ENCODE measurements at places on chromosomes 4 and X.
A peak's percentile ranks its signal among the peaks of the same experiment; 100 is the strongest.

GRCh38 chrX:132568291-132568690 lies 79.5 kb upstream of the MBNL3 start:
- DNase-seq = no peak

GRCh38 chr4:28654618-28655017 lies 1794.0 kb downstream of the STIM2 start:
- no peak for DNase-seq

DNA sequence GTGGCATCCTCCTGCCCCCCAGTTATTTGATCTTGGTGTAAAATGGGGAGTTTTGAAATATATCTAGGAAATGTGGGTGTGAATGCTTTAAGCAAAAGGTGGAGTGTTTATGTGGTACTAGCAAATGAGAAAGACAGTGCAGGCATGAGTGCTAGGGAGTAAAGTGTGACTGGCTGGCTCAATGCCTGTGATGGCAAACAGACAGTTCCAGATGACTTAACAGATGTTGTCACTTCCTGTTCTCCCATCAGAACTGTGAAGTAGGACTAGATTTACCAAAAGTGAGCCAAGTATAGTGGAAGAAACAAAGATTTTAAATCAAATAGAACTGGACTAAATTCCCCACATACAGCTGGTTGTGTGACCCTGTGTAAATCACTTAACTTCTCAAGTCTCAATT lies 8.4 kb upstream of the AMOT start:
- DNase-seq = no peak

DNA sequence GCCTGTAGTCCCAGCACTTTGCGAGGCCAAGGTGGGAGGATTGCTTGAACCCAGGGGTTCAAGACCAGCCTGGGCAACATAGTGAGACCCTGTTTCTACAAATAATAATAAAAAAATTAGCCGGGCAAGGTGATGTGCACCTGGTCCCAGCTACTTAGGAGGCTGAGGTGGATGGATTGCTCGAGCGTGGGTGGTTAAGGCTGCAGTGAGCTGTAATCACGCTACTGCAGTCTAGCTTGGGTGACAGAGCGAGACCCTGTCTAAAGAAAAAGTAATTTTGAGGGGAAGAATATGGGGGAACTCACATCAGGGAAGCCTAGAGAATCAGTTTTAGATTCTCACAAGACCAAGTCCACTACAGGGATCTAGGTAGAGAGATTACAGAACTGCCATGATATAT lies 28.9 kb upstream of the LCORL start:
- no peak for DNase-seq

DNA sequence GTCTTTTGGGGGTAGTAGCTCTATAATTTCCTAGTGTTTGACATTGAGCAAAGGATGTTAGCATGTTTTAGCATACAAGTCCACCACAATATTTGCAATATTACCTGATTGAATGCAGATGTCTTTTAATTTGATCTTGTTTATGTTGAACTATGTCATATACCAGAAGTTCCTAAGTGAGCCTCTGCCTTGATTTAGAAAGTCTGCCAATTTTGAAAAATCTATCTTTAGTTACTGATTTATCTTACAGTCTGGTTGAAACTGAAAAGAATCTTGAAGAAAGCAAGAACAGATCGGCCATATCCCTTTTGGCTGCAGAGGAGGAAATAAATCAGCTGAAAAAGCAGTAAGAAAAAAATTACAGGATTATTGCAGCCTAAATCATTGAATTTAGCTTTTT lies 18.5 kb downstream of the SPATA18 start:
- DNase-seq = no peak

GRCh38 chrX:41082783-41083182 lies 2.5 kb upstream of the USP9X start:
- DNase-seq = no peak

DNA sequence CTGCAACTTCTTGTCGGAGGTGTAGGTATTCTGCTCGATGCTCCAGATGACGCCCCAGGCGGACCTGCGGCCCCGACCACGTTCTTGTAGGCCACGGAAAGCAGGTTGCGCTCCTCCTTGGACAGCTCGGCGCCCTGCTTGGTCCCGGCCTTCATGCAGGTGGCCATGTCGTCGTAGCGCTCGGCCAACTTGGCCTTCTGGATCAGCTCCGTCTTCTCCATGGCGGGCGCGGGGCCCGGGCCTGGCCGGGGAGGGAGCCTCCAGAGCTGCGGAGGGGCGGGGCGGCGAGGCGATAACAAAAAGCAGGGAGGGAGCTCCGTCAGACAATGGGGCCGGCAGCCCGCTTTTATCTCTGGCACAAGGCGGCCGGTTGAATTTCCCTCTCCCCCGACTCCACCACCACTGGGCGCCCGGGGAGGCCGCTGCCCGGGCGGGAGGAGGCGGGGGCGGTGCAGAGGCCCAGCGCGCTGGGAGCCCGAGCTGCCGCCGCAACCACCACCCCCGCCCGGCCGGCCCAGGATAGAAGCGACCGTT lies 28.3 kb upstream of the DRP2 start:
- DNase-seq = peak; percentile 65

DNA sequence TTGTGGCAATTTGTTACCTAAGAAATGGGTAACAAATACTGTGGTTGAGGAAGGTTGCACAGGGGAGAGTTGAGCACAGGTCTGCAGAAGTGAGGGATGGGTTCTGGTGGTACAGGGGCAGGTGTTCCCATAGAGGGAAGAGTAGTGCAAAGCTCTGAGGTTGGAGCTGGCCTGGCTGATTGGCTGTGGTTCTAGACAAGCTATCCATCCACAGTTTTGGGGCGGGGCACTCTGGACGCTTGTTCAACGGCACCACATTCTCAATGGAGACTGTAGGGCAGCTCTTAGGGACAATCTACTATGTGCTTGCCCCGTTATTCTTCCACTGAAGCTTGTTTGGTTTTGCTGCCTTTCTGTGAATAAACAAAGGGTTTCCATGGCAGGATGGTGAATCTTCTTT lies 35.4 kb downstream of the NAT8L start:
- DNase-seq = no peak

DNA sequence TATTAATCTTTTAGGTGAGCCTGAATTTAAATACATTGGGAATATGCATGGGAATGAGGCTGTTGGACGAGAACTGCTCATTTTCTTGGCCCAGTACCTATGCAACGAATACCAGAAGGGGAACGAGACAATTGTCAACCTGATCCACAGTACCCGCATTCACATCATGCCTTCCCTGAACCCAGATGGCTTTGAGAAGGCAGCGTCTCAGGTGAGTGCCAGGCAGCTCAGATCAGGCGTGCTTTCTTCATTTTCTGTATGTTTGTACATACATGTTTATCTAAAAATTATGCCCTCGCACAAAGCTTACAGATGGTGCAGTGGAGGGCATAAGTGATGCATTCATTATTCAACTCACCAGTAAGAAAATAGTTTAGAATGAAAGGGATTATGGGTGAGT lies 85.6 kb downstream of the CPE start:
- DNase-seq = no peak

GRCh38 chrX:11351375-11352295 lies 58.4 kb downstream of the AMELX start:
- DNase-seq = no peak

- DNase-seq = no peak
These were observed 6.9 kb downstream of the MOB1B start for GRCh38 chr4:70908993-70909556.

GRCh38 chrX:2781226-2781571 lies 29.4 kb downstream of the XG start:
- DNase-seq = no peak

- DNase-seq = no peak
These were observed 32.8 kb upstream of the TMPRSS11A start for GRCh38 chr4:67996127-67996526.

GRCh38 chr4:2673157-2673556 lies 83.0 kb downstream of the TNIP2 start:
- DNase-seq = peak; percentile 8

DNA sequence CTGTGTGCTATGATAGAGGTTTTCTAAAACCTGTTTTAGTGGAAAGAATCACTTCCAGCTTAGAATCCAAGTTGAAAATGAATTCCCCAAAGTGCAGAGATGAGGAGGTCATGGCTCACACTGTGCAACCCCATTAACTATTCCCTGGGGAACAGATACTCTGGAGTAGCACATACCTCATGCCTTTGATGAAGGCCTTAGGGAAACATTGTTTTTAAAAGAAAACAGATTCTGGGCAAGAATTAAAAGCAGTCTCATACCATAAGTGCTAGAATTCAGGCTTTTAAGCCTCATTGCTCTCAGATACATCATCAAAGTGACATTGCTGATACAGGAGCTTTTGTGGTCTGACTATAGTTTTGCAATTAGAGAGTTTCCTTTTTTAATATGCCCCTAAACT lies 115.1 kb downstream of the NDST4 start:
- DNase-seq = no peak

- no peak for DNase-seq
These were observed 139.1 kb downstream of the MAB21L2 start for GRCh38 chr4:150720973-150721518.

- DNase-seq = no peak
These were observed 2197.7 kb downstream of the ARAP2 start for GRCh38 chr4:34046580-34046979.

DNA sequence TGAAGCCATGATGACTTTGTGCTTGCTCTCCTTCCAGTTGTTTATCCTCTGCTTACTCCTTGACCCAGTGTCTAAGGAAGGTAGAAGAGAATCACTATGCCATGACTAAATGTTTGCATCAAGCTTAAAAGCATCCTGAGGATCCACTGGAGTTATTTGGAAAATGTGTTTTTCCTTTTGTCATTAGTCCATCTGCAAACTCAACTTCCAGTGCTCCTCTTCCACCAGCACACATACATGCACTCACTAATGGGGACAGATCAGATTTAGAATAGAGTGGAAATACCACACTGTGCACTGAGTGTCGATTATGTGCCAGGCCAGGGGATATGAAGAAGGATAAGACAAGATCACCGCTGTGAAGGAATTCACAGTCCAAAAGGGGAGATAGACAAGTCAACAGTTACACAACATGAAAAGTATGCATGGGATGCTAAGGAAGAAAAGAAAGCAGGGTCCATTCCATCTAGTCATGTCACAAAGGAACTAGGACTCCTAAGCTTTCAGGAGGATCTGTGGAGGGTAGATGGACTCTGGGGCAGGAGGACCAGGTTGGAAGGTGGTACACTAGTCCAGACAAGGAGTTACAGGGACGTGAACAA lies 1.9 kb downstream of the OCIAD2 start:
- DNase-seq = no peak

DNA sequence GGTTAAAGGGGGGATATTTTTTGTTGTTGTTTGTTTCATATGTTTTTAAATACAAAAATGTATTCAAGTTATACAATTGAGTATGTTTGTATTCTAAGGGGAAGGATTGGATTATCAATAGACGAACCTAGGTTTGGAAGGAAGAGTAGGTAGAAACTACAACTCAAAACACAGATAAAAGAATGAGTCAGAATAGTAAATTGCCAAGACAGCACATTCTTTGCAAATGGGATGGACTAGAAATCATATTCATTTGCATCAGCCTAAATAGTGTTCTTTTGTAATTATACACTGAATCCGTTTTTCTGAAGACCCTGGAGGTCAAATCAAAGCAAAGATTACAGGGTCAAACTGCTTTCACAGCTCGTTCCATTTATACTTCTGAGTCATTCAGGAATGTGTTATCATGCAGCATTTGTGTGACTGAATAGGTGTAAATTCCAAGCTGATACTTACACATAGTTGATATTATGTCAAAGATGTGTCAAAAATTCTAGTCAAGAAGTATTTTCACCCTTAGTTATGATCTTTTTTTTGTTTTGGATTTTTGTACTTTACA lies 273.3 kb upstream of the FAT4 start:
- no peak for DNase-seq

DNA sequence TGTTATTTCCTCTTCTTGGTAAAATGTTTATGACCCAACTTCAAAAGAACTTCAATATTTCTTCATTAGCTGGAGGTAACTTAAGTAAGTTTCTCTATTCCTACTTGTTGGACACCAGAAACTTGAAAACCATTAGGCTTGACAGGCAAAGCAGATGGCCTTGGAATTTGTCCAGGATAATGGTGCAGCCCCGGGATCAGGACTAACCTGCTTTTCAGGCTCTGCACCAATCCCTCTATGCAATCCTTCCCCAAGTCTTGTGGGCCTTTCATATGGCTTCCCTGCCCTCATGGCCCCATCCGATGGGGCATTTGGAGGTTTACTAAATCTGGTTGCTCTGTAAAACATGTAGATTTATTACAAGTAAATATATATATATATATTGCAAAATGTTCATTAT lies 68.5 kb downstream of the SPINK2 start:
- DNase-seq = no peak

- DNase-seq = no peak
These were observed 1.3 kb downstream of the CAMK2D start for GRCh38 chr4:113760094-113760794.

DNA sequence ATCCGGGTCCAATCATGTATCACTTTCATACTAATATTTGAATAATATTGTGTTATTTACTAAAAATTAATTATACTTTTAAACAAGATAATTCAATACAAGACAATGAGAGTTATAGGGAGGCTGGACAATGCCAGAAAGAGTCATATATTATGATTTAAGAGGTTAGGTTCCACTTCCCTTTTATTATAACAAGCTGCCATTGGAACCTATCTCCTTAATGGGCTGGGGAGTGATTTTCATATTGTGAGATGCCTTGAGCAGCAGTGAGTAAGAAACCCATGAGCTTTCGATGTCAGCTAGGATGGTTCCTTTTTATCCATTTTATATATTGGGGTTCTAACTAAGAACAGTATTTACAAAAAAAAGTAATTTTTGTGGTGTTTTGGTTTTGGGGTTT lies 91.8 kb downstream of the MAB21L2 start:
- DNase-seq = no peak

DNA sequence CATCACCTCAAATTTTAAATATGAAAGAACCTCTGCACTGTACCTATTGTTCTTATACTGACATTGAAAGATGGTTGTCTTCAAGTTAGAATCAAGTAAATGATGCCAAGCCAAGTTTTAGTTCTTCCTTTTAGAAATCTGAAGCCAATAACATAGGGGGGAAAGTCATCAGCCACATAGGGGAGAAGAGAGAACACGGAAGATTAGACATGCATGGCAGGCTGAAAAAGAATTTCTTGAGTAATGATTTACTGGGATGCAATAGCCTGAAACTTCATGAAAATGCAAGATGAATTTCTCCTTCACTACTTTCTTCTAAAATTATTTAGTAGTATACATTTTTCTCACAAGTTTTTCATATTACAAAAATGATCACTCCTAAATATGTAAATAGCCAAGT lies 13.6 kb upstream of the EPGN start:
- no peak for DNase-seq

- DNase-seq = peak; percentile 88
These were observed 132.5 kb downstream of the ARHGAP6 start for GRCh38 chrX:11533199-11533651.

DNA sequence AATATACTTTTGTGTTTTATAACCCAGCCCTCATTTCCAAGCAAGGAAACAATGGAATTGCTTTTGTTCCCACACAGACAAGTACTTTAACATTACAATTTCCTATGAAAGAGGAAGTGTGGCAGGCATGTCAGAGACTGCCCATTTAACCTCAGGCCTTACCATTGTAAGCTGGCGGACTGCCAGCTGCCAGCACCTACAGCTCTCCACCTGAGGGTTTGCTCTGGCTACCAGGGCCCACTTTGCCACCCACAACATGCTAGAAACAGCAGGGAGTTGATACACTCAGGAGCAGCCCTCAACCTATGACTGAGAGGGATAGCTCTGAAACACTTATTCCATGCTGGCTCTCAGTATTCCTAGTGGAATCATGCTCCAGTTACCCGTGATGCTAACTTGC lies 152.3 kb upstream of the PRDX4 start:
- DNase-seq = no peak

GRCh38 chr4:55941881-55942396 lies 6.8 kb upstream of the CEP135 start:
- DNase-seq = no peak

All from hematopoietic multipotent progenitor cell treated with erythropoietin and hydrocortisone succinate and interleukin-3 and kit ligand, for 8 days (in vitro differentiated cells).